ENCODE measurements at places on chromosomes 13 and 19.

DNA sequence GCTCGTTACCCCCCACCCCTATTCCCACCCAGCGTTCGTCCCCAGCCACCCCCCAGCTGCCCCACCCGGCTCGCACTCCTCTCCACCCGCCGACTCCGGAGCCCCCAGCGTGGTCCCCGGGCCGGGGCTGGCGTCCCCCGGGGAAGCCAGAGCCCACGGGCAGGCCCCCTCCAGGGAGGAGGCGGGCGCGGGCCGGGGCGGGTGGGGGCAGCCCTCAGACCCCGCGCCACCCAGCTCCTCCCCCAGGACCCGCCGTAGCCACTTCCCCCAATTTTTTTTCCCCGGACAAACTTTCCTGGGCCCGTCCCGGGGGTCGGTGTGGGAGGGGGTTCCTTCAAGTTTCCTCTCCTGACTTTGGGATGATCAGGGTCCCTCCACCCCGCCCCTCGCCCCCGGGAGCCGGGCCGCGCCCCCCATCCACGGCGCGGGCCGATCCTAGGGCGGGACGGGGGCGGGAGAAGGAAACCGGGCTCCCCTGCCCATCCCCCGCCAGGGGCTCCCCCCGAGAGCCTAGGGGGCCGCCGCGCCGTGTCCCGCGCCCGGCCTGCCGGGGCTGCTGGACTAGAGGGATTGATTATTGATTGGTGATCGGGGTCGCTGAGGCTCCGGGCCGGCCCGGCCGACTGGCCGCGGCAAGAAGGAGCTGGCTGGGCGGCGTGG is 927 bp upstream of the TSHZ3 start:
- DNase-seq, result no peak

DNA sequence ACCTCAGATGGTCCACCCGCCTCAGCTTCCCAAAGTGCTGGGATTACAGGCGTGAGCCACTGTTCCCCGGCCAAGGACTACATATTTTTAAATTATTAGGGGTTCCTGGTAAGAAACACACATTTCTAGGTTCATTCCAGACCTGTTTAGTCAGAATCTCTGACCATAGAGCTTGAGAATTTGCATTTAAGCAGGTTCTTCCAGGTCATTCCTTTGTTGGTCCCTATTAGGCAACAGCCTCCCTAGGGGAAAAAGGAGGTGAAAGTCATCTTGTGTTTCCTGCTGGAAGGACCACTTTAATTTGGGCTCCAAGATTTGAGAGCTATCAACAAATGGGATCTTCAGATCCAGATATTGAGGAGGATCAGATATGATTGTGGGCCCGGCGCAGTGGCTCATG is 16.3 kb downstream of the S1PR2 start:
- DNase-seq, result no peak

- no peak for DNase-seq
Measured at GRCh38 chr13:113098162-113098732, 7.3 kb upstream of the F7 start.

DNA sequence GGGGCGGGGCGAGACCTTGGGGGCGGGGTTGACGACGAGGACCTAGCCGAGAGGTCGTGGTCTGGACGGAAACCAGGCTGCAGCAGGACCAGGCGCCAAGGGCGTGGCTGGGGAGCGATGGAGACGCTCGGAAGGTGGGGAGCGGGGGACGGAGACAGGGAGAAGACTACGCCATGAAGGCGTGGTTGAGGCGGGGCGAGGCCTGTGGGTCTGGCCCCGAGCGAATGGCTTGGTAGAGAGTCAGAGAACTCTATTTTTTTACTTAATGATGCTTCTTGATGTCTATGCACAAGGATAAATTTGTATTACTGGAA is 674 bp upstream of the FBXL12 start:
- DNase-seq, result no peak

DNA sequence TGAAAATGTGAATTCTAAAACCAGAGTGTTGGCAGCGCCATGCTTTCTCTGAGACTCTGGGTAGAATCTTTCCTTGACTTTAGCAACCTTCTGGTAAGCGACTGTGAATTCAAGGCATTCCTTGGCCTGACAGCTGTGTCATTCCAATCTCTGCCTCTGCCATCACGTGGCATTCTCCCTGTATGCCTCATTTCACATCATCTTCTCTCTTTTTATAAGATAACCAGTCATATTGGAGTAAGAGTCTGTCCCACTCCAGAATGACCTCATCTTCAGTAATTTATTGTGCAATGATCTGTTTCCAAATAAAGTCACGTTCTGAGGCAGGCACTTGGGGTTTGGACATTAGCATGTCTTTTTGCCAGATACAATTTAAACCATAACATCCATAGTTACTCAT is 103.4 kb upstream of the POSTN start:
- no peak for DNase-seq

DNA sequence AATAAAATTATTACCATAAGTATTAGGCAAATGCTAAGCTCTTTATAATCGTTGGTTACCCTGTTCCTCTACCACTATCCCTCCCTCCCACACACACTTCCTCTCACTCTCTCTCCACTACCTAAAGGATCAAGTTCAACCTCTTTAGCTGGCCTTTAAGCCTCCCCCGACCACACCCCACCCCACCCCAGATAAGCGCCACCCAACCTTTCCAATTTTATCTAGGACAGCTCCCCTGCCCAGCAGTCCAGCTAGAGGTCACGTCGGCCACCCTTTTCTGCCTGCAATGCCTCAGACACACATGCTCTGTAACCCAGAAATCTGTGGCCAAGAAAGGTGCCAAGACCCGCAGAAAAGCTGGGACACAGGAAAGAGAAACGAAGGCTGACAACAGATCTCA is 1.1 kb downstream of the LYPD4 start:
- DNase-seq, result no peak

- no peak for DNase-seq
Measured at GRCh38 chr19:31880283-31880682, 465.1 kb upstream of the ZNF507 start.

DNA sequence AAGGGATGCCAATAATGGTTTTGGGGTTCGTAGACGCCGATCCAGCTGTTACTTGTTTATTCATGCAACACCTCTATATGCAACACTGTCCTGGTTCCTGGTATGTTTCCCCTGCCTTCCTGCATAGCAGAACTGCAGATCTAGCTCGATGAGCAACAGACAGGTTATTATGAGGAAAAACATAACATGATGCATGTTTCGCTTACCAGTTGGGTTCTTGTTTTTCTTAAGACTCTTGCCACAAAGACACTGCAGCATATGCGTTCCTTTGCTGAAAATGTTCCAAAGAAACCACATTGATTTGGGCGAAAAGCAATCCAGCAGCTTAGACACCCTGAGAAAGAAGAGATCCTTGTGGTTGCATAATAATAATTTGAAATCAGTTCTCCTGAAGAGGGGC is 583 bp downstream of the FGF14 start:
- DNase-seq, result no peak

GRCh38 chr13:50682002-50682401 is 161.5 kb downstream of the DLEU7 start:
- DNase-seq, result no peak

- no peak for DNase-seq
Measured at GRCh38 chr19:48372904-48373303, 8.7 kb downstream of the SYNGR4 start.

GRCh38 chr13:20134732-20135131 is 26.1 kb downstream of the GJA3 start:
- no peak for DNase-seq

- no peak for DNase-seq
Measured at GRCh38 chr13:25378528-25378927, 6.8 kb downstream of the ATP8A2 start.

GRCh38 chr13:75579529-75579928 is 29.9 kb downstream of the UCHL3 start:
- DNase-seq, result no peak

GRCh38 chr13:95411428-95412040 is 110.3 kb upstream of the ABCC4 start:
- no peak for DNase-seq

- no peak for DNase-seq
Measured at GRCh38 chr19:33424181-33424580, 50.7 kb downstream of the CEBPG start.

DNA sequence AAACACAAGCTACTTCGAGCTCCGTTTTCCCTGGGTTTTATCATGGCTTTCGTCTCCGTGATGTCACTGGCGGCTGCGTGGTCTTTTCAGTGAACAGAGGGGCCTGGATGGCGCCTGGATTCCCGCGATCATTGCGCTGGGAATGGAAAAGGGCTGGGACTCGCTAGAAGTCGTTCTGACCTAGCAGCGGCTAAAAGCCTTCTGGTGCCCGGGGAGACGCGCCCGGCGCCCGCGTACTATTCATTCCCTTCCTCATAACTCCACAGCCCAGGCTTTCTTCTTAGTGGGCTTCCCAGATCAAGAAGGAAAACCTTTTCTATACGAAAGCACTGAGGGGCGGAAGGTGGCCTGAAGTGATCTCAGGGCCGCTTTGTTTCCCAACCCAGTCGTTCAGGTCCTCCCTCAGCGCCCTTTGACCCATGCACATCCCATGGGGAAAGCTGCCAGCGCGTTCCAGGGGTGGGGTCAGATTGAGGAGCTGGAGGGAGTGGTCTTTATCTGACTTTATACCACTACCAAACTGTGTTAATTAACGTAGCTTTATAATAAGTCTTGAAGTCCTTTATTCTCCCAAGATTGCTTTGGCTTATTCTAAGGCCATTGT is 96.6 kb downstream of the ELF1 start:
- DNase-seq, result no peak

GRCh38 chr19:12481781-12482508 is 2.7 kb downstream of the ZNF709 start:
- DNase-seq, result no peak

Data from vagina (tissue), 2 donors.